Aorta (tissue), 5 donors: ENCODE measurements at places on chromosomes 16 and 17. TPM values are rescaled to one million over a fixed set of nuclear protein-coding genes. Genes with fewer than 3 reads are reported as not detected.

DNA sequence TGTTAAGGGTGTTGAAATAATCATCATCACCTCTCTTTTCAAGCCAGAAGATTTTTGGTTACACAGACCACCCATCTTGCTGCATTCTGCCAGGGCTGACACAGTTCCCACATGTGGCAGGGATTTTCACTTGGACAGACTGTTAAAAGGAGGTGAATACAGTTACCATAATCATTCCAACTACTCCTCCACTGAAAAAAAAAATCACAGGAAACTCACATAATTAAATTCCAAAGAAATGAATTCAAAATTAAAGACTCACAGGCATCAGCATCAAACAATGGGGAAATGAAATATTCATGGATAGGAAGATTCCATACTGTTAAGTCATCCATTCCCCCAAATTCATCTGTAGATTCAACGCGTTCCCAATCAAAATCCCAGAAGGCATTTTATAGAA, 209.4 kb downstream of the MRTFB start:
- no peaks in the 10 kb centered on the region for H3K36me3 ChIP-seq
- H3K27me3 ChIP-seq: no peaks in the 10 kb centered on the region
- H3K27ac ChIP-seq: no peak overlapping the region
- no peak overlapping the region for H3K4me3 ChIP-seq
- no peaks in the 10 kb centered on the region for H3K4me1 ChIP-seq

- H3K27me3 ChIP-seq: no peaks in the 10 kb centered on the region
- DNase-seq: no peak
- H3K36me3 ChIP-seq: no peaks in the 10 kb centered on the region
- no peak overlapping the region for H3K27ac ChIP-seq
These were observed 5.7 kb upstream of the VEZF1 start for GRCh38 chr17:57993471-57994365.

RRAD gene
- total RNA-seq: 30.1 TPM

DNA sequence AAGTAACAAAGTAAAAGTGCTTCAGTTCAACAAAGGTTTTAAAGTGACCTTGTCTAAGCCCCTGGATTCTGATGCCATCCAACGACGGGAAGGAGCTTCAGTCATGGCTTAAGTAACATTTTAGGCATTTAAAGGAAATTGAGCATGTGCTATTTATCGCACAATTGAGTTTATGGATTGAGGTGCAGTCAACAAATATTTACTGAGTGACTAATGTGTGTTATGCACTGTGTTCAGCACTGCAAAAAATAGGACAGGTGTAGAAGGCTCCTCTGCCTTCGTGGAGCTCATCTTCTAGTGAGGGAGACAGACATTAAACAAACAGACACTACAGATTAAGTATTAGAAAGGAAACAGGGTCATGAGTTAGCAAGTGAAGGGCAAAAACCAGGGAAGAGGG, 12.5 kb downstream of the TMIGD1 start:
- DNase-seq: no peak
- H3K4me3 ChIP-seq: no peak overlapping the region
- no peak overlapping the region for H3K27ac ChIP-seq
- no peaks in the 10 kb centered on the region for H3K4me1 ChIP-seq

DNA sequence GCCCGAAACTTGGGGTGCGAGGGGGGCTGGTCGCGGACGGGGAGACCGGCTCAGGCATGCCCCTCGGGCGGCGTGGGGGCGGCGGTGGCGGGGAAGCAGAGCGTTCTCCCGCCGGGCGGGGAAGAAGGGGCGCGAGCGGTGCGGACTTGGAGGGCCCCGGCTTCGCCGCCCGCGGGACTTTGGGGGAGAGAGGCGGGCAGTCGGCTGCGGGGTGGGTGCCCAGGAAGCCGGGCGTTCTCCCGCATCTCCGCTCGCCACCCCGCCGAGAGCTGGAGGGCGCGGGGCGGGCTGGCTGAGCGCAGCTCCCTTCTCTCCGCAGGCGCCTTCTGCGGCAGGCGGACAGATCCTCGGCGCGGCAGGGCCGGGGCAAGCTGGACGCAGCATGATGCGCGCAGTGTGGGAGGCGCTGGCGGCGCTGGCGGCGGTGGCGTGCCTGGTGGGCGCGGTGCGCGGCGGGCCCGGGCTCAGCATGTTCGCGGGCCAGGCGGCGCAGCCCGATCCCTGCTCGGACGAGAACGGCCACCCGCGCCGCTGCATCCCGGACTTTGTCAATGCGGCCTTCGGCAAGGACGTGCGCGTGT, 772 bp downstream of the NTN1 start:
- no peaks in the 10 kb centered on the region for H3K4me1 ChIP-seq
- H3K36me3 ChIP-seq: no peaks in the 10 kb centered on the region
- H3K27me3 ChIP-seq: no peaks in the 10 kb centered on the region

DNA sequence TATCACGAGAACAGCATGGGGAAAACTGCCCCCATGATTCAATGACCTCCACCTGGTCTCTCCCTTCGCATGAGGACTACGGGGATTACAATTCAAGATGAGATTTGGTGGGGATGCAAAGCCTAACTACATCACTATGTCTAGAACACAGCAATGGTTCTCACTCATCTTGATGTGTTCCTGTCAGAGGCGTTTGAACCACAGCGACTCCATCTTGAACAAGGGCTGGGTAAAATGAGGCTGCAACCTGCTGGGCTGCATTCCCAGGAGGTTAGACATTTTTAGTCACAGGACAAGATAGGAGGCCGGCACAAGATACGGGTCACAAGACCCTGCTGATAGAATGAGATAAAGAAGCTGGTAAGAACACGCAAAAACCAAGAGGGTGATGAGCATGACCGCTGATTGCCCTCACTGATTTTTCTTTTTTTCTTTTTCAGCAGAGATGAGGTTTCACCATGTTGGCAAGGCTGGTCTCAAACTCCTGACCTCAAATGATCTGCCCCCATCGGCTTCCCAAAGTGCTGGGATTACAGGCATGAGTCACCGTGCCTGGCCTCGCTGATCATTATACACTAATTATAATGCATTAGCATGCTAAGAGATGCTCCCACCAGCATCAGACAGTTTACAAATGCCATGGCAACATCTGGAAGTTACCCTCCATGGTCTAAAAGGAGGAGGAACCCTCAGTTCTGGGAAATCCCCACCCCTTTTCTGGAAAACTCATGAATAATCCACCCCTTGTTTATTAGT, 3.0 kb upstream of the PPY start:
- H3K27me3 ChIP-seq: no peaks in the 10 kb centered on the region
- no peak for DNase-seq
- H3K36me3 ChIP-seq: no peaks in the 10 kb centered on the region
- H3K4me3 ChIP-seq: no peak overlapping the region
- no peak overlapping the region for H3K27ac ChIP-seq
